ENCODE measurements at places on chromosomes 13 and 19.

DNA sequence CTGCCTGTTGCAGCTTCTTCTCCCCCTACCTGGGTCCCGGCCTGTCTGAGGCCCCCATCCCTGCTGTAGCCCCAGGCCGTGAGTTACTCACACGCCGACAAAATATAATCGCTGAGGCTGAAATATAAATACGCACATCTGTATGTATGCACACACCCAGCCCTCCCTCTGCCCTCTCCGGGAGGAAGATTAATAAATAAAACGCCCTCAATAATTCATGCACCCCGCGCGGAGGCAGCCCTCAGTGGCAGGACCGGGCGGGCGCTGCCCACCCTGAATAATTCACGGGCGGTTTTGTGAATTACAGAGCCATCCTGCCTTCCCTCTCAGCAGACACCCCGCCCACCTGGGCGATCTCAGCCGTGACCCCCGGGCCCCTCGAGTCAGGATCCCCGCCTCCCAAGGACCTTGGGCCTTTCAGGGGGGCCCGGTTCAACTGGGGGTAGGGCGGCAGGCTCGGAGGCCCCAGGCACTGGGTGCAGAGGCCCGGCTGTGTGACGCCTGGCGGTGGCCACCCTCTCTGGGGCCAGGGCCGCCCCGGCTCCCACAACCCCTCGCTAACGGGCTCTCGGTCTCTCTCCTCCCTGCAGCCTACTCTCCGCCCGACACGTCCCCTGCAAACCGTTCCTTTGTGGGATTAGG, 24.2 kb downstream of the SMIM24 start:
- no peak for DNase-seq

DNA sequence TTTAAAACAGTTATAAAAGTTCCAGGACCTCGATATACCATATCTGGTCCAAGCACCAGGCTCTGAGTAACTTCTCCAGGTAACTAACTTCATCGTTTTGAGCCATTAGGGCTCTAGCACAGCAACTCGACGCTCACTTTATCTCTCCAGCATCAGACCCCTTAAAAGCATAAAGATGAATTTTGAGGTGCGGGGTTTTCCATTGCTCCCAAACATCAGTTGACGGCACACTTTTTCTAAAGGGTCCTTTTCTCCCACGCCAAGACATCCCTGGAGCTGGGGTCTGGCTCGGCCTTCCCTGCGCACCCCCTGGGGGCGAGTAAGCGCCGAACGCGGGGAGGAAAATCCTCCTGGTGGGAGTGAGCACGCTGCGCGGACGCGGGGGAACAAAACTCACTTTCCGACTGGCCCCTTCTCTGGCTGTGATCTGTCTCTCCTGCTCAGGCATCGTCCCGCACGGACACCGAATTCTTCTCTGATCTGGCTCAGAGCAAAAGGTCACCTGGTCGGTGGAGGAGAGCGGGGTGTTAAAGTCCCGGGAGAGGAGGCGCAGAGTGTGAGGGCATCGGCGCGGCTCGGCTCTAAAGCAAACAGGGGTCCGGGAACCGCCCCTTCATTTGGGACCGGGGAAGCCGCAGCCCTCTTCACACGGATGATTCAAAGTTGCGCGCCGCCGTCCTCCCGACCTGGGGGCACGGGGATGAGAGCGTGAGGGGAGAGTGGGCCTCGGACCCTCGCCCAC, at the start of gene ATP7B:
TSS of gene ATP7B (minus strand) at position 561 of the 742 bp plus-strand sequence. CDS start at position 448, 113 bp downstream.
- DNase-seq = no peak

DNA sequence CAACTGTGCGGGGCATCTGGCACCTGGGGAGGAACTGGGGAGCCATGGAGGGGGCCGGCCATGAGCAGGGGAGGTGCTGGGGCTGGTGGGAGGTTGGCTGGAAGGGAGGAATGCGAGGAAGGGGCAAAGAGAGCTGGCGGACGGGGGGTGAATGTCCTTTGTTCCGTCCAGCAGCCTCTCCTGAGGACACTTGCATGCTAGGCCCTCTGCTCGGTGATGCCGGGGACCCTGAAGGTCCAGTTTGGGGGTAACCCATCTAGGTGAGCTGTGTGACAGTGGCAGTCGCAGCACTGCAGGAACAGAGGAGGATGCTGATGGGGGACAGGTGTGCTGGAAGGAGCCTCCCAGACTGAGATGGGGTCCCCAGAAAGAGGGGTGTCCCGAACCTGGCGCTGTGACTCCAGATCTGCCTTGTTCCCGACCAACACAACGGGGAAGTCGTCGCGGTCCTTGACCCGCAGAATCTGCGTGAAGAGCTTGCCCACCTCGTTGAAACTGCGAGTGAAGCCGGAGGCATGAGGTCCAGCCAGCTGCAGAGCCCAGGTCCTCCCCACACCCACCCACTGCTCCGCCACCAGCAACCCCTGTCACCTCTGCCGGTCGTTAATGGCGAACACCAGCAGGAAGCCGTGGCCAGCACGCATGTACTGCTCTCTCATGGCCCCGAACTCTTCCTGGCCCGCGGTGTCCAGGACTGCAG, 3.6 kb downstream of the RRAS start:
- DNase-seq = no peak

- no peak for DNase-seq
Measured at GRCh38 chr19:31351855-31352195, 2.6 kb upstream of the TSHZ3 start.

DNA sequence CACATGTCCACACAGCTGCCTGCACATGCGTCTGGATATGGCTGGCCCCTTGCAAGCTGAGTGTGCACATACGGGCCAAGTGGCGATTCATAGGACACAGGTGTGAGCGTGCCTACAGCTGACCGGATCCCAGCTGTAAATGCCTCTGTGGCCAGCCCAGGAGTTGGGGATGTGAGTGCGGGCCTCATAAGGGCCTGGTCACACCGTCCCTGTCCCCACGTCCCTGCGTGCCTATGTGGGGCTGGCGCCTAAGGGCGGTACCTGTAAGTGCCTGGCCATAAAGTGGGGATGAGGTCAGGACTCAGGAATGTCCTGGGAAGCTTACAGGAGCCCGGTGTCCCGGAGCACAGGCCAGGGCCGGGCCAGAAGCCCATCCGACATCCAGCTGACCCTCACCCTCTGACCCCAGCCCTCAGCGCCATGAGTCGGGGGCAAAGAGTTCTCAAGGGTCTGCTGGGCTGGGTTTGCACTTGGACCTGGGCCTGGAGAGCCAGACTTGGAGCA, 1.3 kb upstream of the ARHGAP45 start:
- DNase-seq = no peak

GRCh38 chr13:104414771-104415170, 1348.6 kb upstream of the SLC10A2 start:
- no peak for DNase-seq

DNA sequence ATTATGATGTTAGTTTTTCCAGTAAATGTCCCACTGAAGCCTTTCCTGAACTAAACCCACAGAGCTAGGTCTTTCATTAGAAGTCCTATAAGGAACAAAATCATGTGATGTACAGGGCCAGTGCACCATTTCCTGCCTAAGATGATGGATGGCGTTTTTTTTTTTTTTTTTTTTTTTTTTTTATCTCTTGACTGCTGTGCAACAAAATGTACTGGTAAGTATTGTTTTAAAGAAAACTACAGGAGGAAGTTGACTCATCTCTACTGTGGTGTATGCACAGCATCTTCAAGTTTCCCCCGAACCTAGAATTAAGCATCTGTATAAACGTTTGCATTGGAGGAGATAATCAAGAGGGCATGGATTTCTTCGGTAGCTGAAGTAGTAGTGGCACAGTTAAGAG, 197.5 kb downstream of the NBEA start:
- no peak for DNase-seq

DNA sequence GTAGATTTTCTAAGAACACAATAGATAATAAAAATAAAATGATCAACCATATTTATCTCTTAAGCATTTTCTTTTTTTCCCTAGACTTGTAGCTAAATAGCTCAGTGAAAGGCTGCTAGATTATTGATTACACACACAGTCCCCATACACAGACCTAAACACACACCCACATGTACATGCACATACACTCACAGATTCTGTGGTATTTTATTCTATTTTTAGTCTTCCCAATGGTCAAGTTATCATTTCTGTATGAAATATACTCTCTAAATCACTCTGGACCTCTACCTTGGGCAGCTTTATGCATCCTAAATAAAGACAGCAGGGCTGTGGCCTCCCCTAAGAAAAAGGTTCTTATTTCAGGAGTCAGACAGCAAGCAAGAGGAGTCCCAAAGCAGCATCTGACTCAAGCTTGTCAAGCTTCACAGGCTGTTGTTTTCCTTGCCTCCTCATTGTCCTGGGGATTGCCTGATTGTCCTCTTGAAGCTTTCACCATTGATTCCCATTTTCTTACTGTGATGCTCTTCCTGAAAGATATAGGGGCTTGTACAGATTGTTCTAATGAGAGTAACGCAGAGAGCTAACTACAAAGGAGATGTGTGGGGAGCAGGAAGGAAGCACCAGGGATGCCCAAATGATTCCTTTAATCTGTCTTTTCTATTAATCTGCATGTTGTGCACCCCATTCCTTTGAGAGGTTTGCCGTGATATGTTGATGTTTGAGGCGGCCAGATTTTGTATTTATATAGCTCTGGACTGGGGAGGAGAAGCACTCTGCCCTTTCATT, 986.5 kb downstream of the PCDH17 start:
- no peak for DNase-seq

DNA sequence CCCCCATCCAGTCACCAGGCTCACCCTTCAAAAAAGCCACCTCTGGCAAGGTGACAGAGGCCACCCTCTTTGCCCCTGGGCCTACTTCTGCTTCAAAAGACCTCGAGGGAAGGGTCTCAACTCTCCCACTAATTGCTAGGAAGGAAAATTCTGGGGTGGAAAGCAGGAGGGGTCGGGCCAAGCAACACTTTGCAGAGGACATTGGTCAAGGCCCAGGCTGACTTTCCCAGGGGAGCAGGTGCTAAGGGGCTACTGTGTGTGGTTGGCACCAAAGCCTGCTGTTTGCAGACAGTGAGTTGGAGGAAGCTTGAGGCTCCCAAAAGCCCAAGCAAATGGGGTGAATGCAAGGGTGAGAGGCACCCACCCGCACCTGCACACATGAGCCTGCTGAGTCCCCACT, 28.6 kb upstream of the VSTM2B start:
- DNase-seq = no peak

GRCh38 chr19:33444562-33445441, 71.3 kb downstream of the CEBPG start:
- no peak for DNase-seq

DNA sequence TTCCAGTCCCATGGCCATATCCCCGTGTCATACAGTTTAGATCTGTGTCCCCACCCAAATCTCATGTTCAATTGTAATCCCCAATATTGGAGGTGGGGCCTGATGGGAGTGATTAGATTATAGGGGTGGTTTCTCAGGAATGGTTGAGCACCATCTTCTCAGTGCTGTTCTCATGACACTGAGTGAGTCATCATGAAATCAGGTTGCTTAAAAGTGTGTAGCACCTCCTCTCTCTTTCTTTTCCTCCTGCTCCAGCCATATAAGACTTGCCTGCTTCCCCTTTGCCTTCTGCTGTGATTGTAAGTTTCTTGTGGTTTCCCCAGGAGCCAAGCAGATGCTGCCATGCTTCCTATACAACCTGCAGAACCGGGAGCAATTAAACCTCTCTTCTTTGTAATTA, 197.8 kb downstream of the NALCN start:
- no peak for DNase-seq

DNA sequence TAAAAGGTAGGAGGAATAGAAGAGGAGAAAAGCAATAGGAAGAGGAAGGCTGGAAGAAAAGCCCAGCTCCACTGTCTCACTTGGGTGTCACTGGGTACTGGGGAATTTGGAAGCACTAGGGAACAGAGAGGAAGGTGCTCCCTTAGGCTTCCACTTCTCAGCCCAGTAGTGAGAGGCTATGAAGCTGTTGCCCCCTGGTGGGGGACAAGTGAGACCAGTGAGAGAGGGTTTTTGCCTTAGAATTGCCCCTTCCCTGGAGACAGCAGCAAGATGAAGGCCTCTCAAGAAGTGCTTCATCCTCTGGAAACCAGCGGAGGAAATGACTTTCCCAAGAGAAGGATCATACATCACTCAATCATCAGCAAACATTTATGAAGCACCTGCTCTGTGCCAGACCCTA, 4.7 kb upstream of the ZNF606 start:
- no peak for DNase-seq

DNA sequence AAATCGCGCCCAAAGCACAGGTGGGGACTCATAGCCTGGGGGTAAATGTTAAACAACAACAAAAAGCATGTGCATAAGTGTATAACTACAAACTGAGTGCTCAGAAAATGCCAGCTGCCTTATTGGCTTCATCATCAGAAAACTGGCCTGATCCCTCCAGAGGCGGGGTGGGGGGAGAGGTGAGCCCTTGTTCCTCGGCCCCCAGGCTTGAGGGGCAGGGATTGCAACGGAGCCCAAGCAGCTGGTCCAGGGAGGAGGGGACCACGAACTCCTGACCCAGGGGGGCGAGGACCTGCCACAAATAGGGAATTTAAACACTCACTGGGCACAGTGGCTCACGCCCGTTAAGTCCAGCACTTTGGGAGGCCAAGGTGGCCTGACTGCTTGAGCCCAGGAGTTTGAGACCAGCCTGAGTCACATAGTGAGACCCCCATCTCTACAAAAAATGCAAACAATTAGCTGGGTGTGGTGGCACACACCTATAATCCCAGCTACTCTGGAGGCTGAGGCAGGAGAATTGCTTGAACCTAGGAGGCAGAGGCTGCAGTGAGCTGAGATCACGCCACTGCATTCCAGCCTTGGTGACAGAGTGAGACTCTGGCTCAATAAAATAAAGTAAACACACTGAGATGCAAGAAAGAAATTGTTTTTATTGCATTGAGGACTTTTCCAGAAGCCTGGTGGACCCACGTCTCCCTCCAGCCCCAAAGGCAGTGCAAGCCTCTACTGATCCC, 8.7 kb downstream of the SIRT6 start:
- DNase-seq = no peak

- DNase-seq = peak; percentile 33
Measured at GRCh38 chr19:55467236-55468053, 2.9 kb upstream of the C19orf85 start.

GRCh38 chr19:34774857-34775256, 1.8 kb upstream of the ZNF599 start:
- no peak for DNase-seq

- no peak for DNase-seq
Measured at GRCh38 chr19:7500811-7501450, 12.1 kb upstream of the PEX11G start.

DNA sequence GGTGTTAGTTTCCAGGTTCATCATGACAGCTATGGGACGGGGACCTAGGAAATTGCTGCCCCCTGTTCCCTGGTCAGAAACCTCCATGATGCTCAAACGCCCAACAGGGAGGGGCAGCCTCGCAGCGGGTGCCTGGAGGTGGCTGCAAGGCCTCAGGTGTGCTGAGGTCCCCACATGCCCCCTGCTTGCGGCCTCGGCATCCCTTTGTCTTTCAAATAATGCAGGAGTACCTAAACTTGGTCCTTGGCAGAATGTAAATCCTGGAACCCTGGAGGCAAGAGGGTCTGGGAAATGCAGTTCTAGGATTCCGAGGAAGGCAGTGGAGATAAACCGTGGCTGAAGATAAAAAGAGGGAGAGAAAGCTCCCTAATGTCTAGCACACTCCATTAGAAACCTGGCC, 52.4 kb downstream of the SKA3 start:
- no peak for DNase-seq

- no peak for DNase-seq
Measured at GRCh38 chr13:23763318-23763717, 125.9 kb downstream of the MIPEP start.
